Renal cortex interstitium (tissue), 15 donors: ENCODE measurements at places on chromosomes 13 and 19. TPM values are rescaled to one million over a fixed set of nuclear protein-coding genes. Genes with fewer than 3 reads are reported as not detected.

Gene VSTM2B
- 0.42 TPM for polyA plus RNA-seq

Gene GRIK5
- polyA plus RNA-seq, result 19.0 TPM

Gene SIGLEC7
- 0.22 TPM for polyA plus RNA-seq

Gene TMEM150B
- polyA plus RNA-seq, result 0.72 TPM

Gene ZNF468
- polyA plus RNA-seq, result 33.1 TPM

Gene CLEC11A
- 18.5 TPM for polyA plus RNA-seq

Gene SHISA7
- polyA plus RNA-seq, result 0.09 TPM

Gene ACP7
- polyA plus RNA-seq, result 0.72 TPM

Gene SLC17A7
- polyA plus RNA-seq, result 0.33 TPM

Gene ZNF530
- 6.3 TPM for polyA plus RNA-seq

Gene NKPD1
- 0.13 TPM for polyA plus RNA-seq

Gene ZNF829
- polyA plus RNA-seq, result 6.8 TPM

Gene ADGRE1
- polyA plus RNA-seq, result 0.44 TPM

Gene GARIN5B
- 0.12 TPM for polyA plus RNA-seq

Gene TMPRSS9
- polyA plus RNA-seq, result 0.45 TPM

Gene HCN2
- polyA plus RNA-seq, result 0.40 TPM

Gene SIGLEC5
- polyA plus RNA-seq, result 0.61 TPM

Gene MBD3L3
- polyA plus RNA-seq, result not detected

Gene SIX5
- 13.9 TPM for polyA plus RNA-seq

Gene SIGLEC11
- 6.6 TPM for polyA plus RNA-seq

Gene CEACAM16
- polyA plus RNA-seq, result not detected

Gene ATP4A
- polyA plus RNA-seq, result 0.11 TPM

Gene IL12RB1
- 0.16 TPM for polyA plus RNA-seq

Gene RFXAP
- 12.7 TPM for polyA plus RNA-seq

Gene KIR2DL4
- not detected for polyA plus RNA-seq

Gene CCDC194
- polyA plus RNA-seq, result 7.1 TPM

Gene KIR3DL2
- polyA plus RNA-seq, result not detected

Gene PRSS57
- 0.19 TPM for polyA plus RNA-seq

Gene CYP4F2
- 0.53 TPM for polyA plus RNA-seq

Gene PSG6
- polyA plus RNA-seq, result not detected

Gene SPC24
- polyA plus RNA-seq, result 18.4 TPM

Gene ODAD3
- 1.5 TPM for polyA plus RNA-seq

Gene KLK3
- polyA plus RNA-seq, result 0.65 TPM

Gene FFAR3
- 0.17 TPM for polyA plus RNA-seq

Gene ZNF726
- 9.8 TPM for polyA plus RNA-seq

Gene FCAR
- polyA plus RNA-seq, result 0.68 TPM

Gene SLC10A2
- polyA plus RNA-seq, result 0.58 TPM

Gene POSTN
- polyA plus RNA-seq, result 387 TPM

Gene RGCC
- 17.0 TPM for polyA plus RNA-seq

Gene COG3
- polyA plus RNA-seq, result 33.1 TPM

Gene OR4F17
- not detected for polyA plus RNA-seq

Gene UBA52
- 892 TPM for polyA plus RNA-seq

Gene PRR20C
- polyA plus RNA-seq, result not detected

Gene PEG3
- 101 TPM for polyA plus RNA-seq

Gene COX7A1
- 30.2 TPM for polyA plus RNA-seq

Gene ZNF460
- polyA plus RNA-seq, result 2.5 TPM

Gene KCNN4
- 0.70 TPM for polyA plus RNA-seq

Gene SCN1B
- 2.0 TPM for polyA plus RNA-seq

Gene KLK4
- polyA plus RNA-seq, result not detected

Gene SCEL
- not detected for polyA plus RNA-seq
